ENCODE measurements at places on chromosomes 16 and 17. TPM values are rescaled to one million over a fixed set of nuclear protein-coding genes. Genes with fewer than 3 reads are reported as not detected.

KCTD11 gene
- total RNA-seq = 10.1 TPM

EVI2A gene
- 3.3 TPM for total RNA-seq

KRT27 gene
- total RNA-seq = not detected

ALOX12B gene
- total RNA-seq = 1.3 TPM

ITGAD gene
- total RNA-seq = not detected

TPSAB1 gene
- total RNA-seq = not detected

DNA sequence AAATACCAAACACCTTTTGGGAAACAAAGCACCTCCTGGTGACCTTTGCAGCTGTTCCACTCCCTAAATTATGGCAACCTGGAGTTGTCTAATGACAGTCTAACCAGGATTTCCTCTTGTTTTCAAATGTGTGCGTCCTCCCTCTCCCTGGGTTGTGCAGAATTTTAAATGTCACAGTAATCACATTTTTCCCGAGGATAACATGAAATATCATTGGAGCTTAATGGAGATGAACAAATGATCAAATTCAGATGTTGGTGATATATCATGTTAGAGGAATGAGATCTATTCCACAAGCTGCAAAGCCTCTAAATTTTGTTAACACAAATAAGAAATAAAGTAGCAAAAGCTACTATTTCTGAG lies 86.9 kb upstream of the HLF start:
- DNase-seq = no peak

GRCh38 chr17:57612202-57613071 lies 132.7 kb downstream of the CCDC182 start:
- no peak for DNase-seq

DNA sequence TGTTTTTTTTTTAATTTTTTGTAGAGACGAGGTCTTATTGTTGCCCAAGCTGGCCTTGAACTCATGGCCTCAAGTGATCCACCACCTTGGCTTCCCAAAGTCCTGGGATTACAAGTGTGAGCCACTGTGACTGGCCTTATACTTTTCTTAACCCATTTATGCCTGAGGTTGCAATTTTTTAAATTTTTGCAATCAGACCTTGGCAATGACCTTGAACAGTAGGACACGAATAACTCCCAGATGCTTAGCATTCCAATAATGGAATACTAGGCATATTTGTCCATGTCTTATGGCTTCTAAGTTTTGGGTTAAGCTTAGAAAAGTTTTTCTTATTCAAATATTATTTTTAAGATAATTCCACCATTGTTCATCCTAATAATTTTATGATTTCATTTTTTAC lies 28.3 kb upstream of the TMEM97 start:
- no peak for DNase-seq

- DNase-seq = no peak
Measured at GRCh38 chr16:30096862-30097563, 1.0 kb upstream of the YPEL3 start.

GRCh38 chr16:48574766-48575165 lies 35.2 kb downstream of the N4BP1 start:
- DNase-seq = no peak

DNA sequence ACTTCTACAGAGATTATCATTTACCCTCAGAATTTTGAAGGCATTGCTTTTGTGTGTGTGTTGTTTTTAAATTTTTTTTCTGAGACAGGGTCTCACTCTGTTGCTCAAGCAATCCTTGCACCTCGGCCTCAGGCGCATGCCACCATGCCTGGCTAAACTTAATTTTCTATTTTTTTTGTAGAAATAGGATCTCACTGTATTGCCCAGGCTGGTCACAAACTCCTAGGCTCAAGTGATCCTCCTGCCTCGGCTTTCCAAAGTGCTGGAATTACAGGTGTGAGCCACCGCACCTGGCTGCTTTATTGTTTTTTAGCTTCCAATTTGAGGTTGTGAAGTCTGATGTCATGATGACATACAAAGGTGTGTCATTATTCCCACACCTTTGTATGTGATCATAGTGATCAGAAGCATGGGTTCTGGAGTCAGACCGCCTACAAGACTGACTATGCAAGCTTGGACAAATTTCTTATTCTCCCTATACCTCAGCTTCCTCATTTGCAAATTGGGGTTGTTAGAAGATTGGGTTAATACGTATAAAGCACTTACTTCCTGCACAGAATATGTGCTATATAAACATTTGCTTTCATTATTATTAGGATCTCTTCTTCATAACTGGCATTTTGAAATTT lies 5.8 kb downstream of the SEPHS2 start:
- no peak for DNase-seq

DNA sequence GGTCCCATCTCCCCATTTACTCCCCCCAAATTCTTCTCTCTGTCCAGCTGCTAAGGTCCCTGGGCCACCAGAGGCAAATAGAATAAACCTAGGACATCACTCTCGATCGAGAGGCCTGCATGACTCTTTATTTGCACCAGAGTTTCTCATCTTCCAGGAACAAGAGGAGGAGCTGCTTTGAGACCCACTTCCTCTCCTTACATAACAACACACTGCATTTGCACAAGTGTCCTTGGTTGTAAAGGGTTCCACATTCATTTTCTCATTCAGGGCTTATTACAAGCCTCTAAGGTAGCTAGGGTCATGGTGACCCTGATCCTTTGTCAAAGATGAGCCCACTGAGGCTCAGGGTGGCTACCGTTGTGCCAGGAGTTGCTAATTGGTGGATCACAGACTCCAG lies 38.1 kb upstream of the RHOT1 start:
- DNase-seq = no peak

- no peak for DNase-seq
Measured at GRCh38 chr16:56145369-56145768, 45.9 kb upstream of the GNAO1 start.

DNA sequence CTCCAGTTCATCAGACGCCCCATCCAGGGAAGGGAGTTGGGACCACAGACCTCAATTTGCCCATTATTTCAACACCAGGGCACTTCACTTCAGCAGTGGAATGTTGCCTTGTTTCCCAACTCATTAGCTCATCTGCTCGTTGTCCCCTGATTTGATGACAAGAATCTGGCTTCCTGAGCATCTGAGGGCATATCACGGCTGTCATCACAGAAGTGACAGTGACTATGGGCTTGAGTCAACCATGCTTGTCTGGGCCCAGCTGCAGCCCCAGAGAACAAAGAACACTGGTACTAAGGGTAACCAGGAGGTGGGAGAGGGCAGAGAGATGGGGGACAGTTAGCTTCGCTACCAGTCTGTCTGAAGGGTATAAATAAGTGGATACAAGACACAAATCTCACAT lies 266.0 kb upstream of the SDK2 start:
- no peak for DNase-seq

DNA sequence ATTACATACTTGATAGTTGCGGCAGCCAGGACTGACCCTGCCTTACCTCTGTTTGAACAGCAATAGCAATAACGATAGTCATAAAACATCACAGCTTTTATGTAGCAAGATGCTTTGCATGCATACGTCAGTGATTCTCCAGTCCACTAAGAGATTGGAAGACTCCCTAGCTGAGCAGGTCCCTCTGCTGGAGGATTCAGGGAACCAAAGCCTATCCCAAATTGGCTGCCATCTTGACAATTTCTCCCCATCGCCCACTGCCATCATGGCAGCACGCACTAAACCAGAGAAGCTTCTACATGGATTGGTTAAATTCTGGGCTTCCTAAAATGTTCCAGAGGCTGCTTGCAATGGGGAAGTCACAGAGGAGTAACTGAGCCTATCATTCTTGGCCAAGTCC lies 360.6 kb upstream of the XYLT1 start:
- no peak for DNase-seq

GRCh38 chr16:49937886-49938285 lies 82.0 kb upstream of the ZNF423 start:
- DNase-seq = no peak

DNA sequence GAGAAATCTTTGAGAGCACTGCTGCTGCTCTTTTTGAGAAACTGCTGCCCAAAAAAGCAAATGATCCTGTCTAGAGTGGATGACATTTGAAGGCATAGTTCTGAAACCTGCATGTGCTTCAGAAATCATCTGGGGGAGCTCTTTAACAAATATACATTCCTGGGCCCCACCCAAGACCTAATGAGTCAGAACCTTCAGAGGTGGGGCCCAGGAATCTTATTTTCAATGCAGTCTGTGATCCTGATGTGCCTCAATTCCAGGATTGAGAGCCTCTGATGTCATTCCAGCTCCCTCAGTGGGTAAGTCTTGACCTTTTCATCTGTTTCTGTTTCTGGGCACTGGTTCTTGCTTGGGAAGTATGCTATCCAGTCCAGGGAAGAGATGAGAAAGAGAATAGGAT lies 42.3 kb downstream of the HNF1B start:
- peak; percentile 71 for DNase-seq

DNA sequence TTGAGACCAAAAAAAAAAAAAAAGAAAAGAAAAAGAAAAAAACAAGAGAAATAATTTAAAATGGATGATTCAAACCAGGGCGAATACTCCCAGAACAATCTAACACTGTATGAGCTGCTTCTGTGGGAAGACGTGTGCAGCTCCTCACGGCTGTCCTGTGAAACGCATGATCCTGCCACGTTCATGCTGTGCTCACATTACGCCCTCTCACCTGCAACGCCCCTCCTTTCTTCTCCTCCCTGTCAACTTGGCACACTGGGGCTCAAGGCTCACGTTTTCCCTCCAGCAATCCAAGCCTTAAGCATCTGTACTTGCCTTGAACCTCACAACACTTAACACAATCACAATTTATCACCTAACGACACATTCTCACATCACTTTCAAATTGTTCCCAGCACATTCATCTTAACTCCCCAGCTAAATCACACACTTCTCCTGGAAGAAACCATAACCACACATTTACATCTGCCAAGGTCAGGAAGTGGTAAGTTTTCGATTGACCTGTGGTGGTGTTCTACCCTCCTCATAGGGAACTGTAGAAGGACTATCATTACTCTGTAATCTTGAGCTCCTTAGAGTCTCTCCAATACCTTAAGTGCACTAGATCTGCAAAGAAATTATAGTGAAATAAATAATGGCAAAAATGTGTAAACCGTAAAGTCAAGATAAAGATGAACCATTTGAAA lies 29.1 kb downstream of the MBTPS1 start:
- DNase-seq = no peak

GRCh38 chr16:86751076-86752030 lies 173.0 kb downstream of the FOXL1 start:
- peak; percentile 85 for DNase-seq

DNA sequence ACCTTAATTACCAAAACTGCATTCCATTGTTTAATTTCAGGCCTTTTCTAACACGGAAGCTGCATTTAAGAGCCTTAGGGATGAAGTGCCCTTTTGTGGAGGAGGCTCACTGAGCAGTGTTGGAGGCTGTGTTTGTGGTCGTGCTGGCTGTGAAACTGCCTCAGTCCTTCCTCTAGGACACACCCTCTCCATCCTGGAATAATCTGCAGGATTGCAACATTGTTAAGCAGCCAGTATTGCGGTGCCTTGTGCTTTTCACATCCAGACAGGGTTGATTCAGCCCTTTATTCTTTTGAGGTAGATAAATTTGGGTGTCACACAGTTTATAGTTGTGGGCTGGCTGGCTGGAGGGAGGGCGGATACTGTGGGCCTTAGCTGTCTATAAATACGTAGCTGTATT lies 141.6 kb downstream of the CDRT15L2 start:
- peak; percentile 55 for DNase-seq

Data from MCF 10A (cell line).